IMR-90 (cell line): ENCODE measurements at places on chromosomes 3 and 15. TPM values are rescaled to one million over a fixed set of nuclear protein-coding genes. Genes with fewer than 3 reads are reported as not detected.

GRCh38 chr15:67179411-67179995, 75.0 kb downstream of the AAGAB start:
- peaks cover 74% of the 10 kb centered on the region for H3K36me3 ChIP-seq
- no peaks in the 10 kb centered on the region for H3K27me3 ChIP-seq
- H3K4me1 ChIP-seq, result peaks cover 63% of the 10 kb centered on the region

GRCh38 chr15:90414408-90415028, 26.5 kb downstream of the IQGAP1 start:
- H3K4me3 ChIP-seq, result peak overlapping the region; percentile 25; the same call in 1 of the 2 replicates
- 0 out of 2 replicates have a peak, but pooled peaks cover under 1% of the 10 kb centered on the region for H3K36me3 ChIP-seq
- no peaks in the 10 kb centered on the region for H3K27me3 ChIP-seq
- peak overlapping the region; percentile 79 for H3K27ac ChIP-seq
- peaks cover 13% of the 10 kb centered on the region for H3K4me1 ChIP-seq

The CLDN1 gene
- 4.7 and 7.2 TPM in 2 replicates for total RNA-seq

GRCh38 chr3:187628169-187628568, 42.0 kb downstream of the SST start:
- no peak for DNase-seq
- peaks cover 13% of the 10 kb centered on the region for H3K27me3 ChIP-seq
- H3K4me3 ChIP-seq, result no peak overlapping the region

DNA sequence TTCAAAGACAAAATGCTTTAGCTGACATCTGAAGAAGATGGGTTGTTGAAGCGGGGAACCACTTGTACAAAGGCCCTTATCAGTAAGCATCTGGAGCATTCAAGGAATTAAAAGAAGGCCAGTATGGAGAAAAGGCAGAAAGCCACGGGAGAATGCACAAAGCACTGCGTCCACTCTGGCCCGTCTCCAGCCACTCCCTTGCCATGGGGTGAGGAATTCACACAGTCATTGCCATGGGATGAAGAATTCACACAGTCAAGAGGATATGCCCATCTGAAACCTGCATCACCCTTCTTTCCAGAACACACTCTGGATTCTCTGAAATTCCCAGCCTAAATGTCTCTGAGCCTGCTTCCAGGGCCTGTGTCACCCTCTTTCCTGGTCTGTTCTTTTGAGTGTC, 26.7 kb upstream of the STAG1 start:
- H3K4me1 ChIP-seq, result peaks cover 9% of the 10 kb centered on the region
- H3K27me3 ChIP-seq, result no peaks in the 10 kb centered on the region
- no peaks in the 10 kb centered on the region for H3K36me3 ChIP-seq
- DNase-seq, result peak; percentile 19
- H3K4me3 ChIP-seq, result no peak overlapping the region

DNA sequence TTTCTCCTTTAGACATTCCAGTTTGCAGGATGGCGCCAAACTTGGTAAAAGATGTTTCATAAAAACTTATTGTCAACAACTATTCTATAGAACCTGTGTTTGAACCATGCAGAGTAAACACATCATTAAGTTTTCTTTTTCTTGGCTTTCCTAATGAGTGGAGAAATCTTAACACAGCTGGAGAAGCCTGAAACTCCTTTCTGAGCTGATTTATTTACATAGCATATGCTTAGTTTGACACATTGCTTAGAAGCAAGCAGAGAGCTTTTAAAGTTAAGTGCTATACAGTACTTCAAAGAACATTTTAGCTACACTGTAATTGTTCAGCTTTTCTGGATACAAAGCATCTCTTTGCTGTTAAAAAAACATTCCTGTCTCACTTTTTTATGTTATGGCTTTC, 61.0 kb upstream of the PAQR5 start:
- no peaks in the 10 kb centered on the region for H3K27me3 ChIP-seq
- no peaks in the 10 kb centered on the region for H3K4me1 ChIP-seq
- no peaks in the 10 kb centered on the region for H3K36me3 ChIP-seq
- DNase-seq, result no peak

The SRGAP3 gene
- 1.1 and 1.4 TPM in 2 replicates for total RNA-seq

DNA sequence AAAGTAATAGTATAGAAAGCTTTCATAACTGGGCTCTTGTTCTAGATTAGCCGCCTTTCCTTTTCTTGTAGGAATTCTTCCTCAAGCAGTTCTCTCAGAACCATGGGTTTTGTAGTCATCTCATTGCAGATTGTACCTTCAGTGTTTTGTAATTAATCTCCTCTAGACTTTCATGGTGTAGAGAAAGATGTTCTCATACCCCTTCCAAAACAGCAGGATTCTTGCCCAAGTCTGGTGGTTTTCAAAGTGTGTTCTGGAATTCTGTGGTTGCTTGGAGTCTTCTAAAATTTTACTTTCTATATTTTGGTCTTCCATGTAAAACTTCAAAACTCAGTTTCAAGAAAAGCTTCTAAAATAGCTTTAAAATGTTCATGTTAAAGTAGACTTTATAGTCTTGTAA, 293.8 kb downstream of the PTPRG start:
- peaks cover 6% of the 10 kb centered on the region for H3K4me1 ChIP-seq
- DNase-seq, result no peak
- no peaks in the 10 kb centered on the region for H3K36me3 ChIP-seq
- no peak overlapping the region for H3K4me3 ChIP-seq
- no peak overlapping the region for H3K27ac ChIP-seq

DNA sequence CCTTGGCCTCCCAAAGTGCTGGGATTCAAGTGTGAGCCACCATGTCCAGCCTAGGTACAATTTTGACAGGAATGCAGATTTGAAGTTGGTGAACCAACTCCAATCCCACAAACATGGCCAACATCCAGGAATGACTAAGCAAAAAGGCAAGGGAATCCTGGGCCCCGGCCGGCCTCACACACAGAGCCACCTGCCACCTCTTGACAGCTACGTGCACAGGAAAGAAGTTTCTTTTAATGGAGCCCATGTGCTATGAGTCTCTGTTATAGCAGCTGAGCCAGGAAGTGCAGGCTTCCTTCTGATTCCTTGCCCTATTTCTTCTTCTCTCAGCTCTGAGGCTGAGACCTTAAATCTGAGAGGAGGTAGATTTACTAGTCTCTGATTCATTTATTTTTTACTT, 8.8 kb downstream of the TMEM40 start:
- peak; percentile 86 for DNase-seq
- H3K4me1 ChIP-seq, result peaks cover 9% of the 10 kb centered on the region
- H3K27ac ChIP-seq, result peak overlapping the region; percentile 57; the same call in 1 of the 2 replicates
- H3K36me3 ChIP-seq, result no peaks in the 10 kb centered on the region
- peaks cover 3% of the 10 kb centered on the region; the same call in 1 of the 2 replicates for H3K27me3 ChIP-seq

The CPLX3 gene
- total RNA-seq, result not detected in 2 replicates

GRCh38 chr3:80308637-80309036, 540.8 kb upstream of the ROBO1 start:
- no peak for DNase-seq
- no peaks in the 10 kb centered on the region for H3K27me3 ChIP-seq
- no peaks in the 10 kb centered on the region for H3K4me1 ChIP-seq

The PLA2G4D gene
- not detected in 2 replicates for total RNA-seq

GRCh38 chr3:184352149-184352785, 9.1 kb downstream of the CLCN2 start:
- no peak overlapping the region for H3K4me3 ChIP-seq
- DNase-seq, result no peak
- no peaks in the 10 kb centered on the region for H3K27me3 ChIP-seq
- peaks cover 1% of the 10 kb centered on the region; the same call in 1 of the 2 replicates for H3K4me1 ChIP-seq
- no peak overlapping the region for H3K27ac ChIP-seq

DNA sequence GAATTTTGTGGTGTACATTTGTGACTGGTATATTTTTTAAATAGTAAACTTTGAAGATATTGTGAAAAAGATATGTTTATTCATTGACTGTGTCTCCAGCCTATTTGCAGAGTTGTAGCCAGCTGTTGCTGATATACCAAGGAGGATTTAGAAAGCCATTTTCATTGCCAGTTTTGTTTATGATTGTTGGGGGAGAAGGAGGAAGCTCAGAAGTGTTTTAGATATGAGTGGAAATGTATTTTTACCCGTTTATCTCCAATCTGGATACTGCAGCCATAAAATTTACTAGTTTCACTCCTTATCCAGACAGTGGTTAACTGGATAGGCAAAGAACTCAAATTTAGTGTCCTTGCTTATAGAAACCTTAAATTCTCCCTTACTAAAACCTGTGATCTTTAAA, 18.8 kb downstream of the ATP11B start:
- H3K36me3 ChIP-seq, result no peaks in the 10 kb centered on the region
- H3K27ac ChIP-seq, result no peak overlapping the region
- H3K4me3 ChIP-seq, result no peak overlapping the region

GRCh38 chr3:37349640-37350039, 175.3 kb upstream of the LRRFIP2 start:
- H3K4me3 ChIP-seq, result no peak overlapping the region
- H3K27me3 ChIP-seq, result no peaks in the 10 kb centered on the region
- H3K4me1 ChIP-seq, result no peaks in the 10 kb centered on the region
- H3K36me3 ChIP-seq, result peaks cover 16% of the 10 kb centered on the region
- DNase-seq, result no peak
- no peak overlapping the region for H3K27ac ChIP-seq

DNA sequence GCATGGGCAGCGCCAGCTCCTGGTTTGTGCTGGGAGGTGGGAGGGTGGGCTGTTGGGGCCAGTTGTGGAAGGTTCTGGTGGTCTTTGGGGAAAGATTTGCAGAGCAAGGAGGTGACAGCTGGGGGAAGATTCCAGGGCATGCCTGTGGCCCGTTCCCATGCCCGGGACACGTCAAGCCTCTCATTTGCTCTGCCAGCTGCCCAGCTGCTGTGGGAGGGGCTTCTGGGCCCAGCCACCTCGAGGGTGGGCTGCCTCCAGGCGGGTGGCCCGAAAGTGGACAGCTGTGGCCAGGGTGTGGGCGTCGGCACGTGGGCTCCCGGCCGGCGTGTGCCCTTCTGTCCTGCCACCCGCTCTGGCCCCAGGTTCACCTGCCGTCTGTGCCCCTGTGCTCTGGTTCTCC, 17.2 kb downstream of the PLXNA1 start:
- peaks cover 20% of the 10 kb centered on the region for H3K4me1 ChIP-seq
- H3K27ac ChIP-seq, result no peak overlapping the region
- DNase-seq, result no peak
- H3K36me3 ChIP-seq, result peaks cover 16% of the 10 kb centered on the region
- H3K4me3 ChIP-seq, result no peak overlapping the region

The WWTR1 gene
- total RNA-seq, result 30.3 and 38.9 TPM in 2 replicates

- H3K27me3 ChIP-seq, result no peaks in the 10 kb centered on the region
- H3K36me3 ChIP-seq, result no peaks in the 10 kb centered on the region
- no peak overlapping the region for H3K27ac ChIP-seq
- no peak overlapping the region for H3K4me3 ChIP-seq
- H3K4me1 ChIP-seq, result peaks cover 8% of the 10 kb centered on the region
Observed at GRCh38 chr15:60798821-60799220, 319.9 kb upstream of the ICE2 start.

The GOLGA6D gene
- total RNA-seq, result not detected in 2 replicates

The TEX55 gene
- total RNA-seq, result not detected in 2 replicates

The C3orf33 gene
- total RNA-seq, result 0.72 and 1.1 TPM in 2 replicates

DNA sequence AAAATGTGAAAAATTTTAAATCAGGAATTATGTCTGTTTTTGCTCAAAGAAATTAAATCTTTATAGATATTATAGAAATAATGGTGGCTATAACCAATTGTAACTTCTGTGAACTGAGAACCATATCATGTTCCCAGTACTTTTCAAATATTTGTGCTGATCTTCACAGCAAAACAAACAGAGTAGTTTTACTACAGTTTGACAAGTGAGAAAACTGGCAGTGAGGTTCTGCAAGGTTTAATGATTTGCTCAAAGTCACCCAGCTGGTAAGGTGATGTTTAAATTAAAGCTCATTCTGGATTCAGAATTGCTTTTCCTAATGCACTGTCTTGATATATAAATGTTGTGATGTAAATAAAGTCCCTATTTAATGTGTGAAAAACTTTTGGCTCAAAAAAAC, 22.0 kb upstream of the SPTSSB start:
- no peak overlapping the region for H3K4me3 ChIP-seq
- no peak overlapping the region for H3K27ac ChIP-seq
- H3K36me3 ChIP-seq, result no peaks in the 10 kb centered on the region
- no peak for DNase-seq

DNA sequence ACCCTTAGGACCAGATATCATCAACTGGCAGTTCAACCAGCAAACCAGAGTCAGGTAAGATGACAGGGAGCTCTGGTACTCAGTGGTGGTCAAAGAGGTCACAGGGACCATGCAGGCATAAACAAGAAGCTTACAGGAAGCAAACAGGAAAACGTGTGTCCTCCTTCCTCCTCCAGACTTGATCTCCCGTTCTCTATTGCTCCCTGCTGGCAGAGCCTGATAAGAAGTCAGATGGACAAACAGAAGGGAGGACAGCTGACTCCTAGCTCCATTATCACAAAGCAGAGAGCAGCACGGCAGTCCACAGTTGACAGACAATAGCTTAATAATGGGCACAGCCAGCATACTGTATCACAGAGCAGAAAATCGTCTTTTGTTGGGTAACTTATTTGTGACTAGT, 156.5 kb upstream of the SLC2A2 start:
- H3K27me3 ChIP-seq, result no peaks in the 10 kb centered on the region
- H3K36me3 ChIP-seq, result no peaks in the 10 kb centered on the region
- H3K4me1 ChIP-seq, result peaks cover 5% of the 10 kb centered on the region
- no peak overlapping the region for H3K4me3 ChIP-seq
- H3K27ac ChIP-seq, result no peak overlapping the region

DNA sequence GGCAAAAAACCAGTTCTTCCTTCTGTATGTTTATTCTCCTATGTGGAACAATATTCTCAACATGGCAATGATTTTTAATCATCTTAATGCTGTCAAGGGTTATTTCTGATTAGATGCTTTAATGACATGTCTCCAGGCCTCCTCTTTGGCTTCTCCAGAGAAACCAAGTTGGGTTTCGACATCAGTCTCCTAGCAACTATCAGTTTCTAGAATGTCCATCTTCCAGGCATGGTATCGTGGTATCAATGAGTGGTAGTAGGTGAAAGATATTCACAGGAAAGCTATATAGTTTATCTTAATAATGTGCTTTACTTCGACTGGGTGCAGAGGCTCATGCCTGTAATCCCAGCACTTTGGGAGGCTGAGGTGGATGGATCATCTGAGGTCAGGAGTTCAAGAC, 128.5 kb downstream of the C3orf70 start:
- no peak for DNase-seq
- H3K27ac ChIP-seq, result no peak overlapping the region
- no peaks in the 10 kb centered on the region for H3K4me1 ChIP-seq
- H3K4me3 ChIP-seq, result no peak overlapping the region

GRCh38 chr3:171704002-171704401, 106.3 kb downstream of the PLD1 start:
- DNase-seq, result peak; percentile 37
- H3K4me3 ChIP-seq, result no peak overlapping the region
- no peak overlapping the region for H3K27ac ChIP-seq
- H3K36me3 ChIP-seq, result peaks cover 2% of the 10 kb centered on the region; the same call in 1 of the 2 replicates
- no peaks in the 10 kb centered on the region for H3K4me1 ChIP-seq

GRCh38 chr15:81197688-81198281, 1.1 kb downstream of the IL16 start:
- H3K27me3 ChIP-seq, result no peaks in the 10 kb centered on the region
- H3K4me1 ChIP-seq, result peaks cover 7% of the 10 kb centered on the region; the same call in 1 of the 2 replicates
- no peak overlapping the region for H3K4me3 ChIP-seq
- peaks cover 7% of the 10 kb centered on the region; the same call in 1 of the 2 replicates for H3K36me3 ChIP-seq
- no peak for DNase-seq
